ENCODE measurements at places on chromosomes 16 and 17.

DNA sequence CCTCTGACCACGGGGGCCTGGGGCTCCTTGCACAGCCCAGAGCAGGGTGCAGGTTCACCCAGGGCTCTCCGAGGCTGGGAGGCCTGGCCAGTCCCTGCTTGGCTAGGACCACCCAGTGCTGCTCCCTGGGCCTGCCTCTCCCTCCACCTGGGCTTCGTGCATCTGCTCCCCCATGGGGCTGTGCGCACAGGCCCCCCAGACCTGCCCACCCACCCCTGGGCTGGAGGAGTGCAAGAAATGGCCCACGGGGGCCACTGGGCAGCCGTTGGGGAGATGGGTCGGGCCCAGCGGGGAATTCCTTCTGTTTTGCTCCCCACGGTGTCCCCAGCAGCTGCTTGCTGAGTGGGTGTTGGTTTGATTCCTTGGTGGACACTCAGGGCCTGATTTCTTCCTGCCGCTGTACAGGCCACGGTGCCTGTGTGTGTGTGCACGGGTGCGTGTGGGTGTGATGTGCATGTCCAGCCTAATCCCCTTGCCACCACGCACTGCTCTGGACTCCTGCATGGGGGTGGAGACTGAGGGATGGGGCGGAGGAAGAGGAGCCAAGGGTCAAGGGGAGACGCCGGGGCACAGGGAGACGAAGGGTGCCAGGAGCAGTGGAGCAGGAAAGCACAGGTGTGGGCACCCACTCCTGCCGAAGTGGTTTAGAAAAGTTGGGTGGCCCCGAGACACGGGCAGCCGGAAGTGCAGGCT lies 8.5 kb downstream of the PRSS27 start:
- DNase-seq = no peak
- H3K27me3 ChIP-seq = peaks cover 11% of the 10 kb centered on the region
- H3K4me3 ChIP-seq = no peak overlapping the region
- peaks cover 3% of the 10 kb centered on the region for H3K4me1 ChIP-seq

DNA sequence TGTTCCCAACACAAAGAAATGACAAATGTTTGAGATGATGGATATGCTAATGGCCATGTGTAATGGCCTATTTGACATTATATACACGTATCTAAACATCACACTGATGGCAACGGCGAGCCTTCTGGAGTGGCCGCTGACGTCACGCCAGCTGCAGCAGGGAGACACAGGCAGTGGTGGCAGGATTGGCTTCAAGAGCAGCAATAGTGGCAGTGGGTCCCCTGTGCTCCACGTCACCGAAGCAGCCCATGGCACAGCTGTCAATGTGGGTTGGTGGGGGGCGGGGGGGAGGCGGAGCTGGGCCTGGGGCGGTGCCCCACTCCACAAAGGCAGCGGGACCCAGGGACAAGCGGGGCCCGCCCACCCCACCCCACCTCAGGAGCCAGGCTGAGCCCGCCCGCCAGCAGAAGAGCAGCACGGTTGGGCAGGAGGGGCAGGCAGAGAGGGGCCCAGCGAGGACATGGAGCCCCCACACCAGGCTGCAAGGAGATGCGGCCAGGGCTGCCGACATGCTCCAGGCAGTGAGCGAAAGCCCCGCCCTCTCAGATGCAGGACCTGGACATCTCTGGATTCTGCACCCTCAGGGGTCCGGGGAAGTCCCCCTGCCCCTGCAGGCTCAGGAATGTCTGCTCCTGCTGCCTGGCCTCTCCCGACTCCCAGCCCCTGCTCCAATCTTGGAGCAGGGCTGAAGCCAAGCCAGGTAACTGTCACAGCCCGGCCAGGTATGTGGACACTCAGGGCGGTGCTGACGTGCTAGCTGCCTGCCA lies 64.6 kb downstream of the USP32 start:
- no peak overlapping the region for H3K27ac ChIP-seq
- no peaks in the 10 kb centered on the region for H3K36me3 ChIP-seq
- no peak overlapping the region for H3K4me3 ChIP-seq
- H3K27me3 ChIP-seq = no peaks in the 10 kb centered on the region
- DNase-seq = no peak
- no peaks in the 10 kb centered on the region for H3K4me1 ChIP-seq

DNA sequence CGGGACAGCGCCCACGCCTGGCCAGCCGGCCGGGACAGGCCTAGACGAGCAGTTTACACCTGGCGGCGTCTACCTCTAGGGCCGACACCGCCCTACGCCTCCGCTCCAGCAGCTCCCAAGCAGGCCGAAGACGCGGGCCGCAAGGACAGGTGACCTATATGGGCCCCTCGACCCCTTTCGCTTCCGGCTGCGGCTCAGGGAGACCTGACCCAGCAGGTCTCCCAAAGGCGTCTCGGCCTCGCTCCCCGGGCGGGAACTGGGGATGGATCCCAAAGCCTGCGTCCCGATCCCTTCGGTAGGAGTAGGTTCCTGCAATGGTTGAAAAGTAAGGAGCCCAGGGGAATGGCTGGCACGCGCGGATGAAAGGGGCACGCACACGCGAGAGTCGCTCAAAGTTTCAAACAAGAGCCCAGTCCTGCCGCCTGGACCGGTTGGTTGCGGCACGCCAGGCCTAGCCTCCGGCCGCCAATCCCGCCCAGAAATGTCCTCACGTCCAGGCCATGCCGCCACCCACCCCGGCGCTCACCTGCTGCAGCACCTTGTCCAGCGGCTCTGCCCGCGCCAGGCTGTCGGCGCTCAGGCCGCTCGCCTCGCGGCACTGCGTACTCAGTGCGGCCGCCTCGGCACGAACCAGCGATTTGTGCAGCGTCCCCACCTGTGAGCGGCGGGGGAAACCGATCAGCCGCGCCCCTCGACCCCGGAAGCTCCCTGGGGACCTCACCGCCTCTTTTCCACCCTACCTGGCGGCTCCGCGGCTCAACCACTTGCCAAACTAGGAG lies 630 bp downstream of the ESRP2 start:
- peaks cover 34% of the 10 kb centered on the region for H3K4me1 ChIP-seq
- peaks cover 31% of the 10 kb centered on the region for H3K27me3 ChIP-seq
- DNase-seq = peak; percentile 61
- peak overlapping the region; percentile 71 for H3K27ac ChIP-seq
- H3K4me3 ChIP-seq = peak overlapping the region; percentile 63

DNA sequence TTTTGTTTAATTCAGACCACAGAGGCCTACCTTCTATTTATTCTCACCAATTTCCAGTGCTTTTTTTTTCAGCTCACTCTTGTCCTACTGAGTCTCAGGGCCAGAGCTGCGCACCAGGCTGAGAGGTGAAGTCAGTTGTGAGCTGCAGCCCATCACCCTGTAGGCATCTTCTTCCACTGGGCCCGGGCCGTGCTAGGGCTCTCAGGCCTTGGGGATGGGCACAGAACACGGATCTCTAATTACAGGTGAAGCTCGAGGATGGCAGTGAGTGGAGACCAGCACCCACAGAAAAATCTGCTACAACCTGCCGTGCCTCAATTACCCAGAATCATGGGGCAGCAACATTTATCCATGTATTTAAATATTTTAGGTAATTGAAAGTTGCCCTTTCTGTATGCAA lies 82.1 kb downstream of the IRX5 start:
- no peak for DNase-seq
- H3K27ac ChIP-seq = no peak overlapping the region
- H3K4me1 ChIP-seq = peaks cover 3% of the 10 kb centered on the region
- peaks cover 27% of the 10 kb centered on the region for H3K27me3 ChIP-seq
- H3K4me3 ChIP-seq = no peak overlapping the region
- H3K36me3 ChIP-seq = no peaks in the 10 kb centered on the region

GRCh38 chr17:79990051-79990592 lies 45.5 kb downstream of the TBC1D16 start:
- no peak overlapping the region for H3K4me3 ChIP-seq
- peaks cover 64% of the 10 kb centered on the region for H3K4me1 ChIP-seq
- no peak for DNase-seq
- H3K27me3 ChIP-seq = no peaks in the 10 kb centered on the region
- H3K36me3 ChIP-seq = no peaks in the 10 kb centered on the region

- no peak overlapping the region for H3K4me3 ChIP-seq
- H3K4me1 ChIP-seq = peaks cover 22% of the 10 kb centered on the region
- H3K36me3 ChIP-seq = no peaks in the 10 kb centered on the region
- no peak for DNase-seq
- H3K27me3 ChIP-seq = peaks cover 3% of the 10 kb centered on the region
Measured at GRCh38 chr16:85262558-85263238, 150.4 kb upstream of the CIBAR2 start.

GRCh38 chr17:36856222-36856621 lies 81.1 kb upstream of the LHX1 start:
- no peaks in the 10 kb centered on the region for H3K36me3 ChIP-seq
- H3K27ac ChIP-seq = no peak overlapping the region
- H3K4me1 ChIP-seq = peaks cover 6% of the 10 kb centered on the region
- no peaks in the 10 kb centered on the region for H3K27me3 ChIP-seq
- no peak for DNase-seq

GRCh38 chr16:50607051-50607431 lies 58.8 kb downstream of the NKD1 start:
- H3K27ac ChIP-seq = no peak overlapping the region
- H3K4me1 ChIP-seq = peaks cover 40% of the 10 kb centered on the region
- no peaks in the 10 kb centered on the region for H3K27me3 ChIP-seq

DNA sequence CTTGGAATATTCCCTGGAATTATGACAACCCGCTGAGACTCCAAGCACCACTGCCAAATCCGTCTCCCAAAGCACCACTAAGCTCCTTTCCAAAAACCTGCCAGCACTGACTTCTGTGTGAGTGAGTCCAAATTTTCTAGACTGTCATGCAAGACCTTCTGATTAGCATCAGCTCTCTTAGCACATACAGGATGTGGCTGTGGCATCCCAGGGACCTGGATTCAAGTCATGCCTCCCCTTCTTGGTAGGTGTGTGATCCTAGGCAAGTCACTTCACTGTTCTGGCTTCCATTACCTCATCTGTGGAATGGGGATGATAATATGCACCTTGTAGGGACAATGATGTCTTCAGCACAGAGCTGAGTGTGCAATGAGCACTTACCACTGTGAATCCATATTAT lies 38.3 kb upstream of the USP7 start:
- H3K27me3 ChIP-seq = no peaks in the 10 kb centered on the region
- H3K36me3 ChIP-seq = no peaks in the 10 kb centered on the region
- no peak overlapping the region for H3K27ac ChIP-seq
- no peak for DNase-seq

GRCh38 chr17:48520631-48521079 lies 10.2 kb downstream of the HOXB1 start:
- no peaks in the 10 kb centered on the region for H3K36me3 ChIP-seq
- H3K4me1 ChIP-seq = peaks cover 70% of the 10 kb centered on the region
- no peak for DNase-seq

DNA sequence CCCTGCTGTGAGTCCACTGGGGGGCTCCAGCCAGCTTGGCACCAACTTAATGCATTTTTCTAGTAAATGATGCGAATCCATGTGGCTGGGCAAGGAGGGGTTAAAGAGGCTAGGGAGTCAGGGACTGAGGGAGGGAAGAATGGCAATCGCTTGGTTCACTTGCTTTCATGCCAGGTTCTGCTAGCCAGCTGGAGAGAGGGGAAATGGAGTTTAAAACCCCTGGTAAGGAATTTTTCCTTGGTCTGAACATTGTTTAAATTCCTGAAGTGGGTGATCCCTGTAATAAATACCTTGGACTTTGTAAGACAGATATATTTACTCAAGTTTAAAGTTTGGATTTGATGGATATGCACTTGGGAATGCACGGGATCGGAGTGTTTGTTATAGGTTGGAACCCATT lies 22.8 kb downstream of the ANKFN1 start:
- DNase-seq = no peak
- peak overlapping the region; percentile 81 for H3K27ac ChIP-seq
- H3K27me3 ChIP-seq = peaks cover 5% of the 10 kb centered on the region
- peaks cover 46% of the 10 kb centered on the region for H3K4me1 ChIP-seq

DNA sequence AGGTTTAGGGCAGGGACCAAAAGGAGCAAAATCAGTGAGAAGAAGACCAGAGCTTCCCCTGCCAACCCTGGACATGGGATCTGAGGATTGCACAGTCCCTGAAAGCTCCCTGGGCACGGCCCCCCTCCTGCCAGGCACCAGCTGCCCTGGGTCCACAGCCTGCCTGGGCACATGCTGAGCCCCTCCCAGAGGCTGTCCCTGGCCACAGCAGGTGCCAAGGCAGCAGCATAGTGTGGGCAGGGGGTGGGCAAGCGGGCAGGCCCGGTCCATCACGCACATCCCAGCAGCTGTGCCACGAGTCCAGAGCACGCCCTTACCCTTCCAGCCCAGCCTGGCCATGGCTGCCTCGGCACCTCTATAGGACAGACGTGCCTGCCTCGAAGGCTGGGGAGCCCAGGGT lies 12.7 kb downstream of the SCN4A start:
- peaks cover 3% of the 10 kb centered on the region for H3K4me1 ChIP-seq
- no peak overlapping the region for H3K4me3 ChIP-seq
- H3K36me3 ChIP-seq = no peaks in the 10 kb centered on the region
- H3K27ac ChIP-seq = no peak overlapping the region
- H3K27me3 ChIP-seq = peaks cover 38% of the 10 kb centered on the region

DNA sequence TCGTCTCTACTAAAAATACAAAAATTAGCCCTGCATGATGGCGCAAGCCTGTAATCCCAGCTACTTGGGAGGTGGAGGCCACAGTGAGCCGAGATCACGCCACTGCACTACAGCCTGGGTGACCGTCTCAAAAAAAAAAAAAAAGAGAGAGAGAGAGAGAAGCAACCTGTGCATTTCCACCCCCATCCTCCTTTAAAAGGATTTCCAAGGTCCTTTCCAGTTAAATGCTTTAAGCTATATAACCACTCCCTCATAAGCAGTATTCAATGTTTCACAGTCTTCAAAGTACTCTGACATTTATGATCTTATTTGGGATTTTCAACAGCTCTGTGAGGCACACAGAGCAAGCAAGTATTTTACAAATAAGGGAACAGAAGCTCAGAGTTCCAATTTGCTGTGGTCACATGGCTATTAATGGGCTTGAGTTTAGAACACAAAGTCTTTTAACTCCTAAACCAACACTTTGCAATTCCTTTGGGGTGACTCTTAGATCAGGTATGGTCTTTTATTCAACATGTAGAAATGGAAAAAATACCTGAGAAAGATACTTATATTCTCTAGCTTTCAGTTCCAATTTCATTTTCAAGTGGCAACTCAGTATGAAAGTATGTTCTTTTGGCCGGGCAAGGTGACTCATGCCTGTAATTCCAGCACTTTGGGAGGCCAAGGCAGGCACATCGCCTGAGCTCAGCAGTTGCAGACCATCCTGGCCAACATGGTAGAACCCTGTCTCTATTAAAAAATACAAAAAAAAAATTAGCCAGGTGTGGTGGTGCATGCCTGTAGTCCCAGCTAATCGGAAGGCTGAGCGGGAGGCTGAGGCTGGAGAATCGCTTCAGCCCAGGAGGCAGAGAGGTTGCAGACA lies 31.3 kb downstream of the SPOP start:
- no peak for DNase-seq
- H3K4me1 ChIP-seq = peaks cover 15% of the 10 kb centered on the region
- no peak overlapping the region for H3K4me3 ChIP-seq
- no peaks in the 10 kb centered on the region for H3K27me3 ChIP-seq
- no peaks in the 10 kb centered on the region for H3K36me3 ChIP-seq
- peak overlapping the region; percentile 64 for H3K27ac ChIP-seq

DNA sequence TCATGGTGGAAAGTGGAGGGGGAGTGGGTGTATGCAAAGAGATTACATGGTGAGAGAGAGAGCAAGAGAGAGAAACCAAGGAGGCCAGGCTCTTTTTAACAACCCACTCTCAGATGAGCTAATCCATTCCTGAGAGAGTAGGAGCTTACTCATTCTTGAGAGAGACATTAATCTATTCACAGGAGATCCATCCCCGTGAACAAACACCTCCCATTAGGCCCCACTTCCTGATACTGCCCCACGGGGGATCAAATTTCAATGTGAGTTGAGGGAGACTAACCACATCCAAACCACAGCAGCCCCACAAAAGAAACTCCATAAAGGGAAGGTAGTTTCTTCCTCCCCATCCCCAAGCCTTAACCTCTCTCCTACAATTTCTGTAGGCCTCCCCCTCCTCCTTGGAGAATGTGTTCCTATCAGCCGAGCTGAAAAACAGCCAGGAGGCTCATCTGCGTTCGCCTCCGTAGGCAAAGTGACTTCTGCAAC lies 450.0 kb downstream of the NPIPA7 start:
- peaks cover 2% of the 10 kb centered on the region for H3K4me1 ChIP-seq
- H3K27me3 ChIP-seq = peaks cover 13% of the 10 kb centered on the region
- H3K4me3 ChIP-seq = no peak overlapping the region
- no peaks in the 10 kb centered on the region for H3K36me3 ChIP-seq
- DNase-seq = no peak

Measured in mesothelial cell of epicardium (in vitro differentiated cells).